ENCODE measurements at places on chromosomes 6 and 20. TPM values are rescaled to one million over a fixed set of nuclear protein-coding genes. Genes with fewer than 3 reads are reported as not detected.

The FAM83D gene
- 8.1 TPM for total RNA-seq

The RIN2 gene
- not detected for total RNA-seq

The SNX9 gene
- total RNA-seq = 5.4 TPM

The BACH2 gene
- 3.1 TPM for total RNA-seq

The HRH3 gene
- not detected for total RNA-seq

The HLA-DQA2 gene
- total RNA-seq = 1.2 TPM

The TGM6 gene
- not detected for total RNA-seq

The SLC35B2 gene
- 39.4 TPM for total RNA-seq

DNA sequence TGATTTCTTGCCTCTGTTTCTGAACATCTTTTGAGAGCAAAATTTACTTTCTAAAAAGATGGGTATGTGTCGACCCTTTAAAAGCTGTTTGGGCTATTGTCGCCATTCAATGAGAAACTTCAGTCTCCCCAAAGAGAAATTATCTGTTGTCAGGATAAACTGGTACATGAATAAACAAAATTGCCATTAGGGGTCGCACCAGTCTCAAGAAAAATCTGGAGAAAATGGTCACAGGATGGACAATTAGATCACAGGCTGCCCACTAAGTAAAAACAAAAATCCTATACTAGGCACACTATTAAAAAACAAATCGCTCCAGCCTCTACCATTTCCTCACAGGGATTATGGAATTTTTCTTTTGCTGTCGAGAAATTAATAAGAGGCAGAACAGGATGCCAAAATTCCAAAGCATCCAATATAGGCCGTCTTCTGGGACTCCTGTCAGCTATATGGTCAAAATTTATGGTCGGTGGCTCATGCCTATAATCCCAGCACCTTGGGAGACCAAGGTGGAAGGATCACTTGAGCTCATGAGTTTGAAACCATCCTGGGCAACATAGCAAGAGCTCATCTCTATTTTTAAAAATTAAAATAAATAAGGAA, 5.5 kb upstream of the HLA-E start:
- no peak overlapping the region for H3K27ac ChIP-seq
- DNase-seq = no peak
- peaks cover 19% of the 10 kb centered on the region for H3K4me1 ChIP-seq
- H3K36me3 ChIP-seq = no peaks in the 10 kb centered on the region
- no peak overlapping the region for H3K4me3 ChIP-seq

- peaks cover 6% of the 10 kb centered on the region for H3K27me3 ChIP-seq
- peak overlapping the region; percentile 12 for H3K27ac ChIP-seq
- DNase-seq = no peak
- no peaks in the 10 kb centered on the region for H3K36me3 ChIP-seq
- peaks cover 20% of the 10 kb centered on the region for H3K4me1 ChIP-seq
- H3K4me3 ChIP-seq = no peak overlapping the region
These were observed 290.1 kb upstream of the PRDM1 start for GRCh38 chr6:105795913-105796517.

GRCh38 chr20:57350081-57350710, 859 bp upstream of the RAE1 start:
- peaks cover 19% of the 10 kb centered on the region for H3K36me3 ChIP-seq
- DNase-seq = no peak
- peaks cover 16% of the 10 kb centered on the region for H3K4me1 ChIP-seq
- no peaks in the 10 kb centered on the region for H3K27me3 ChIP-seq
- H3K4me3 ChIP-seq = peak overlapping the region; percentile 56

DNA sequence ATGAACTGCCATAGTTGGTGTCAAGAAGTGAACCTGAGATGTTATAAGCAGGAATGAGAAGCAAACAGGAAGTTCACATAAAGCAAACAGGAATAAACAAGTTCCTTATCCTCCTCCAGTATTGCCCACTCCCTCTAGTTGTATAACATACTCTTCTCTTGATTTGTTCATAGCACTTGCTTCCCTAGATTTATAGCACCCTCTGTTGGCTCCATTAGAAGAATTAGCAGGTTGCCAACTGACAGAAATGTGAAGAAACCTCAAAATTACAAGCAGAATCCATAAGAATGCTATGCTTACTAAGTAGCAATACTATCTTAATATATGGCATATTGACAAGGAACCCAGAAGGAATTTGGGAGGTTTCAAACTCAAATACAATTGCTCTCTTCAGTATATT, 195.4 kb downstream of the TBX18 start:
- no peak overlapping the region for H3K4me3 ChIP-seq
- H3K4me1 ChIP-seq = no peaks in the 10 kb centered on the region
- no peak for DNase-seq
- H3K36me3 ChIP-seq = no peaks in the 10 kb centered on the region
- H3K27ac ChIP-seq = no peak overlapping the region
- no peaks in the 10 kb centered on the region for H3K27me3 ChIP-seq

- H3K27me3 ChIP-seq = peaks cover 15% of the 10 kb centered on the region
- H3K4me3 ChIP-seq = no peak overlapping the region
- no peak overlapping the region for H3K27ac ChIP-seq
- no peaks in the 10 kb centered on the region for H3K4me1 ChIP-seq
- no peak for DNase-seq
- H3K36me3 ChIP-seq = no peaks in the 10 kb centered on the region
These were observed 395.3 kb downstream of the CD109 start for GRCh38 chr6:74091136-74091793.

DNA sequence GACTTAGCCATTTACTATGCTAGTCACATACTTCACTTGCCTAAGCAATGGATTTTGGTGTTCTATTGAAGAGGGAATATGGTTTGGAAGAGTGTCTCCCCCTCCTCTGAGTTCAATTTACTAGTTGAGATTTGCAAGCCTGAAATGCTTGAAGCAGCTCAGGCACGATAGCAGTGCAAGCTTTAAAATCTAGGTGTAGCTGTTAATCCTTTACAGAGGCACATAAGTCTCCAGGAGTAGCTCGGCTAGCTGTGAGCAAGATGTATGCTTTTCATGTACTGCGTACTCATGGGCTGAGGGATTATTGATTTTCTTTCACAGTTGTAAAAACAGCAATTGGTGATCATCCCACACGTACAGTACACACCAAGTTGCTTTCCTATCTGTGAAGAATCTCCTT, 726 bp downstream of the FLRT3 start:
- H3K4me1 ChIP-seq = no peaks in the 10 kb centered on the region
- no peak overlapping the region for H3K27ac ChIP-seq
- no peaks in the 10 kb centered on the region for H3K27me3 ChIP-seq
- no peak overlapping the region for H3K4me3 ChIP-seq
- DNase-seq = no peak
- H3K36me3 ChIP-seq = no peaks in the 10 kb centered on the region

- H3K36me3 ChIP-seq = peaks cover 4% of the 10 kb centered on the region
- no peak for DNase-seq
- H3K4me1 ChIP-seq = no peaks in the 10 kb centered on the region
- no peak overlapping the region for H3K27ac ChIP-seq
- no peak overlapping the region for H3K4me3 ChIP-seq
- no peaks in the 10 kb centered on the region for H3K27me3 ChIP-seq
These were observed 372.1 kb upstream of the HS3ST5 start for GRCh38 chr6:114714836-114715507.

DNA sequence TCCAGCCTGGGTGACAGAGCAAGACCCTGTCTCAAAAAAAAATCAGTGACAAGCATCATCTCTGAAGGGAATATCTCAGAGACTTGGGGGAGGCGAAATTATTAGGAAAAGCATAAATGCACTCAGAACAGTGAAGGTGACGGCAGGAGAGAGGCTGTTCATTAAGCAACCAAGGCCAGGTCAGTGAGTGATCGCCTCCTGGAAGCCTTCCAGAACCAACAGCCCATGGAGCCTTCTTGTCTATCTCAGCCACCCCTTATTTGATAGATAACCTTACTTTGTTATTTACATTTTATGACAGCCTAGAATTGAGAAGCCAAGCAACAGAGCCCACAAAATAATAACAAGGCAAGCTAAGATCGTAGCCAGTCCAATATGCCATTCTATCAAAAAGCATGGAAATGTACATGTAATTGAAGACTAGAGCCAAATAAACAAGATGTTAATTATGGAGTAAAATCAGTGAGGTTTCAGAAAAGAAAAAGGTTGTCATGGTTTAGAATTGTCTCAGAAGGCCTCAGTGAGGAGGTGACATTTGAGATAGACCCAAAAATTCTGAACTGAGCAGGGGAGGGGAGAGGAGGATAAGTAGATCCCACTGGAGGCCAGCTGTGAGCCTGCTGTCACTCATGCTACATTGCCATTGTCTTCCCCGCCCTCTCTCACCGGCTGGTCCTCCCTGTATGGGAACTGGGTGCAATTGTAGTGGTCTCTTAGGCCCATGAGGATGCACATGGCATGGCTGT, 17.8 kb downstream of the BNIP5 start:
- peaks cover 7% of the 10 kb centered on the region for H3K4me1 ChIP-seq
- H3K27me3 ChIP-seq = peaks cover 3% of the 10 kb centered on the region
- H3K36me3 ChIP-seq = no peaks in the 10 kb centered on the region
- no peak overlapping the region for H3K4me3 ChIP-seq
- H3K27ac ChIP-seq = no peak overlapping the region
- no peak for DNase-seq

DNA sequence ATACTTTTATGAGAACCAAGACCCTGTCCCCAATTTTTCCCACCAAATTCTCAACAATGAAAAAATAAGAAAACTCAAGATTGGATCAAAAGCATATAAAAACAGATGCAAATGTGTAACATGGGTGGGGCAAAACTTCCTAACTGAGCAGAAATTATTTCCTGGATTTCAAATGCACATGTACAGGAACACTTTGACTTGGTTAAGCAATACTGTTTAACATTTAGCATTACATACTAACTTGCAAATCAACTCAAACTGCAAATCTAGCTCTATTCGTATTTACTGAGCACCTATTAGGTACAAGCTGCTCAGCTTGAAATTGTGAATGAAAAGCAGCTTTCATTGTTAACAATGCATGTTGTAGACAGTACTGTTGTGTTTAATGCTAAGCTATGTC, 40.2 kb downstream of the BMP5 start:
- H3K4me3 ChIP-seq = no peak overlapping the region
- H3K27me3 ChIP-seq = no peaks in the 10 kb centered on the region
- no peaks in the 10 kb centered on the region for H3K4me1 ChIP-seq
- H3K27ac ChIP-seq = no peak overlapping the region

DNA sequence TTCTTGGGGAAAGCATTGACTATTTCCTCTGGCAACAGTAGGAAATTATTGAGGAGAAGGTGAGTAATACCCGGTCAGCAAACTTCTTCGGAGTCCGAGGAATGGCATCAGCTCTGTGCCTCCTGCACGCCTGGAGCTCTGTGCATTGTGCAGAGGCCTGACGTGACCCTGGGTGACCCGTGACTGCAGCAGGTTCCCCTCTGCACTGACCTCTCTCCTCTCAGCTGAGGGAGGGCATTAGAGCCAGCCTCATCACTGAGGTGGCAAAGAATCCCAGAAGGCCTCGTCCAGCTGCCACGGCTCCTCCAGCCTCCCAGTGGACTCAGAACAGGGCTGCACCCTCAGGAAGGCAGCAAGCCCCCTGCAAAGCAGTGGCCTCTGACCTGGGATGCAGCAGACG, 502.9 kb downstream of the CD83 start:
- no peak for DNase-seq
- H3K4me3 ChIP-seq = no peak overlapping the region
- no peak overlapping the region for H3K27ac ChIP-seq
- H3K36me3 ChIP-seq = no peaks in the 10 kb centered on the region
- peaks cover 27% of the 10 kb centered on the region for H3K27me3 ChIP-seq
- H3K4me1 ChIP-seq = peaks cover 8% of the 10 kb centered on the region

DNA sequence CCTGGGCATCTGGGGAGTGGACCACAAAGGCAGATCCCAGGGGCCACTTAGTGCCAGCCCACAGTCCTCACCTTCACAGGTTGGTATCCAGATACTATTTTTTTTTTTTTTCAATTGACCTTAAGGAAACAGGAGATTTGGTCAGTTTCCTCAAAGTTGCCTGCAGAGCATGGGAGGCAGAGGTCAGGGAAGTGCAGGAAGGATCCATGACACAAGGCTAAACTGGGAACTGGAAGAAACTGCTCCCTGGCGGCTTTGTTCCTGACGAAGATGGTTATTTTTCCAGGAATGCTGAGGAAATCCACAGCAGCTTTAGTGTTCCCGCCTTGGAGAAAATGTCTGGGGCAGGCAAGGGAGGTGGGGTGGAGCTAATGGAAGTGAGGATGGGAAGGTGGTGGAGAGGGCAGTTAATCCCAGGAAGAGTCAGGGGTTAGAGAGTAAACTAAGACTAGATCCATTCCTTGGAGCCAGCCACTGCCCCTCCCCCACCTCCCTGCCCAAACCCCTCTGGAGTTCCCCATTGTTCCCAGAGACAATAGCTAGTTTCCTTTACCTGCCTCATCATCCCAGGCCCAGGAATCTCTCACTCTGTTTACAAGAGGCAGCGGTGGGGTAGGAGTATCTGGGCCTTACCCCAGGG, 14.3 kb upstream of the MYMX start:
- no peaks in the 10 kb centered on the region for H3K36me3 ChIP-seq
- no peaks in the 10 kb centered on the region for H3K4me1 ChIP-seq
- peaks cover 7% of the 10 kb centered on the region for H3K27me3 ChIP-seq
- H3K27ac ChIP-seq = no peak overlapping the region

GRCh38 chr20:57680934-57681914, 28.6 kb downstream of the PMEPA1 start:
- no peak for DNase-seq
- H3K36me3 ChIP-seq = no peaks in the 10 kb centered on the region
- H3K27me3 ChIP-seq = peaks cover 25% of the 10 kb centered on the region
- peaks cover 15% of the 10 kb centered on the region for H3K4me1 ChIP-seq
- no peak overlapping the region for H3K4me3 ChIP-seq

DNA sequence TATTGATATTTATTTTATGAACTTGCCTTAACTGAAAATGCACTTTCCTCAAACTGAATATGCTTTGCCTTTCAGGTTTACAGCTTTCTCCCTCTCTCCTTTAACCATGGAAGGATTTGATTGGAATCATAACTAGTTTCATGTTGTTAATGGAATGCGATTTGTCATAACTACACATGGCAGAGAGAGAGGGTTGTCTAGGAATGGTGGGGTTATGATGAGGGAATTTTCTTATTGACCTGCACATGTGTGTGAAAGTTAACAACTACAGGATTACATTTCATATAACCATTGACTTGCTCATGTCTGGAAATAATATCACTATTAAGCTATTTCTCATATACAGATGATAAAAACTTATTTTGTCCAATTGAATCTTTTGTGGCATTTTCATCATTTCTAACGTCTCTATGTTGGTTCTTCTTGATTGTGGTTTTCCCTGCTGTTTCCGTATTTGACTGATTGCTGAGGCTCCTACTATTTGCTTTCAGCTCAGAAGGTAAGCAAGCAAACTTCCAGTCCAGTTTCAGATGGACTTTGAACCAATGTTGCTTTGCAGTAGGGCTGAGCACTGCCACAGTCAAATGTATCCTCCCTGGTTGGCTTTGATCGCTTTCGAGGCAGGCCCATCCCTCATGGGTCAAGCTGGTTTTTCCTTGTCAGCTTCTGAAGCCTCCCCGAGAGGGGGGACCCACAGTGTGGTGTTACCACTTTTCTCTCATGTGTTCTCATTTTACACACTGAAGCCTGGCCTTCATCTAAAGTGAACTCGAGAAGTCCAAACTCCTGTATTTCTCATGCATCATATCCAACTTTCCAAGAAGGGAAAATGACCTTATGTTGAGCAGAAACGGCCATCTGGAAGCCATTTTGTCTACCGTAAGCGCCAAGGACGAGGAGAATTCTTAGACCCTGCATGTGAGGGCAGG, 7.6 kb upstream of the CCN2 start:
- no peak overlapping the region for H3K4me3 ChIP-seq
- no peaks in the 10 kb centered on the region for H3K4me1 ChIP-seq
- no peak overlapping the region for H3K27ac ChIP-seq
- no peak for DNase-seq

Measured in natural killer cell treated with Interleukin-12 subunit alpha and Interleukin-12 subunit beta and Interleukin-15 and Interleukin-18, amount 100 ng/mL, for 72 hours (primary cell).